T-helper 1 cell (primary cell): ENCODE measurements at places on chromosomes 5 and 9.

- no peak for DNase-seq
These were observed 76.6 kb downstream of the CD180 start for GRCh38 chr5:67120032-67120431.

GRCh38 chr5:18195910-18196309, 561.6 kb downstream of the TAF11L14 start:
- no peak for DNase-seq

DNA sequence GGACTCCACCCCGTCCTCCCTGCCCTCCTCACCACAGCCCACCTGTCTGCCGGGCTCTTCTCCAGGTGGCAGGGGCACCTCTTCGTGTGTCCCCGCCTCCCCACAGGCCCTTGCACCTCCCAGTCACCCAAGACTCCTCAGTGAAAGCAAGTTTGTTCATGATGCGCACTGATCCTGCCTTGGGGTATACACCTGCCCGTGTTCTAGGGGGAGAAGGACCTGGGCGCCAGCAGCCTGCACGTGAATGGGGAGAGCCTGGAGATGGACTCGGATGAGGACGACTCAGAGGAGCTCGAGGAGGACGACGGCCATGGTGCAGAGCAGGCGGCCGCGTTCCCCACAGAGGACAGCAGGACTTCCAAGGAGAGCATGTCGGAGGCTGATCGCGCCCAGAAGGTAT, 124.9 kb downstream of the EHMT1 start:
- no peak for DNase-seq

- DNase-seq = no peak
These were observed 148.0 kb downstream of the RORB start for GRCh38 chr9:74645007-74645639.

DNA sequence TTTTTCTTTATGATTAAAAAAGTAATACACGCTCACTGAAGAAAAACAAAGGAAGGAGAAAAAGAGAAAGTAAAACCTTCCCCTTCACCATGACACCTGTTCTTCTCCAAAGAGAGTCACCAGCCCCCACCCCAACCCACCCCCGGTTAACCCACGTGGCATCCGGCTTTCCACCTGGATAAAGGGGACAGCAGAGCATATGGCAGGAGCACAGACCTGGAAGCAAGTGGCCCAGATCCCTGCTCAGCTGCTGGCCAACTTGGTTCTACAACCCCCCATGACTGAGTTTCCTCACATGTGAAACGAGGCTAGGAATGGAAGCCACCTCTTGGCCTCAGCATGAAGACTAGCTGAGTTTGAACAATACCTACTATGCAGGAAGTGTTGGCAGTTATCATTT, 5.1 kb downstream of the CCDC180 start:
- no peak for DNase-seq

DNA sequence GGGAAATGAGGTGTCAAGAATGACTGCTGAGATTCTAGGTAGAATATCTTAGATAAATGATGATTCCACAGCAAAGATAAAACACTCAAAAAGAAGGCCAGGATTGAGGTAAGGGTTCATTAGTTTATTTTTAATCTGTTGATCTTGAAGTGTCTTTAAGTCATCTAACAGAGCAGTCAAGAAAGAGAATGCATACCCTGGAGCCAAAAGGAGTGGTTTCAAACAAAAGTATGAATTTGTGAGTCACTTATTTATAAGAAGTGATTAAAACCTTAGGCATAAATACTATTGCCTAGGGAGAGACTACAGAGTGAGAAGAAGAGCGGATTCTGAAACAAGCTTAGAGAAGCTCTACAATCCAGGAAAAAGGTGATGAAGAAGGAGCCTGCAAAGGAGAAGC, 541.0 kb downstream of the DTWD2 start:
- no peak for DNase-seq

GRCh38 chr5:171433982-171434676, 14.7 kb downstream of the FGF18 start:
- DNase-seq = no peak

GRCh38 chr5:1110307-1111240, 1.3 kb downstream of the SLC12A7 start:
- DNase-seq = no peak

DNA sequence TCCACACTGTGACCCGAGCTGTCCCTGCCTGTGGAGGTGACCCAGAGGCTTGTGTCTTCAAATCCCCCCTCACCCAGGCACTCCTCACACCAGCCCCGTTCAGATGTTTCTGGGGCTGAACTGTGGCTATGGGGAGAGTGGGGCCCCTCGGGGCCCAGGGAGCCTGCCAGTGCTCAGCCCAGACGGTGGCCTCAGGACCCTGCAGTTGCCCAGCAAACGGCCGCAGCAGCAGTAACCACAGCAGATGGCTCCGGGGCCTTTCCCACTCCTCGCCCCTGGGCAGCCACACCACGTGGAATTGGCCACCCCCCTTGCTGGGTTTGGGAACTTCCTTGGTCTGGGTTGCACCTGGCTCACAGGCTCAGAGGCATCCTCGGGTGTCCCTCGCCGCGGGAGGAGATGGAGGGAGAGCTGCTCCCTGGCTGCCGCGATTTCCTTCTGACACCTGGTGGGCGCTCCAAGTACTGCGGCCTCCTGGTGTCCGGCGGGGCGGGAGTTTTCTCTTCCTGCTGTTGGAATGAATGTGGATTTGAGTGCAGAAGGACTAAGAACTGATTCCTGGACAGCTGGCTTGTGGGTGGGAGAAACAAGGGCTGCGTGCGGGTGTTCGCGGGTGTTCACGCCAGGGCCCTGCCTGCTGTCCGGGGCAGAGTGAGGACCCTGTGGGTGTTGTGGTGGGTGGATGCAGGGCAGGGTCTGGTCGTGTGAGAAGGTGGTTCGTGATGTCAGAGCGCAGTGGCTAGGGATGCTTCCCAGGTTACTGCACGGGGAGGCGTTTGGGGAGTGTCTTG, 97.5 kb downstream of the COL5A1 start:
- no peak for DNase-seq

GRCh38 chr5:59423021-59423420, 470.5 kb downstream of the PDE4D start:
- no peak for DNase-seq

DNA sequence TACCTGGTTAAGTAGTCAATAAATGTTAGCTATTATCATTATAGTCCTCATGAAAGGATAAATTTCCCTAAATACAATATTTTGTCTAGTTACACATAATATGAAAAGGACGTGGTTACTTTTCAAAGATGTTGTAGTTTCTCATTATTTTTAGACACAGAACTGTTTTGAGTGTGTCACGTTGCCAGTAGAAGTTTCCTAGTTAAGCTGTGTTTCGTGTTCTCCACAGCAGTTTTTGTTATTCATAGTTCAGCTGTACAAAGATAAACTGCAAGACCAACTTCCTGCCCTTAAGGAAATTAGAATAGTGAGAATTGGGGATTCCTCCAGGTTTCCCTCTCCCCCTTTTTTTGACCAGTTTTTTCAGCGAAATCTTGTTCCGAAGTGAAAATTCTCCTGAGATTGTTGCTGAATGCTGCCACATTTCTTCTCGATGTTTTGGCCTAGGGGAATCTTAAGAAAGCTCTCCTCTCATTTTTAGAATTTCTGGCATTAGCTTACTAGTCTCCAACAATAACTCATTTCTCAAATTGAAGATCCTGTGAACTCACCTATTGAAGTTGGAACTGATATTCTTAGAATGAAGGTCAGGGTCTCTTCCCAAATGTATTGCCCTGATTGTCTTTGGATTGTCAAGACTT, 176.1 kb downstream of the PAM start:
- no peak for DNase-seq

GRCh38 chr5:160230686-160231527, 1.6 kb downstream of the FABP6 start:
- DNase-seq = no peak

- DNase-seq = no peak
These were observed 744 bp downstream of the GMCL2 start for GRCh38 chr5:178186427-178186826.

- no peak for DNase-seq
These were observed 18.5 kb upstream of the FAM120A start for GRCh38 chr9:93432964-93433363.

DNA sequence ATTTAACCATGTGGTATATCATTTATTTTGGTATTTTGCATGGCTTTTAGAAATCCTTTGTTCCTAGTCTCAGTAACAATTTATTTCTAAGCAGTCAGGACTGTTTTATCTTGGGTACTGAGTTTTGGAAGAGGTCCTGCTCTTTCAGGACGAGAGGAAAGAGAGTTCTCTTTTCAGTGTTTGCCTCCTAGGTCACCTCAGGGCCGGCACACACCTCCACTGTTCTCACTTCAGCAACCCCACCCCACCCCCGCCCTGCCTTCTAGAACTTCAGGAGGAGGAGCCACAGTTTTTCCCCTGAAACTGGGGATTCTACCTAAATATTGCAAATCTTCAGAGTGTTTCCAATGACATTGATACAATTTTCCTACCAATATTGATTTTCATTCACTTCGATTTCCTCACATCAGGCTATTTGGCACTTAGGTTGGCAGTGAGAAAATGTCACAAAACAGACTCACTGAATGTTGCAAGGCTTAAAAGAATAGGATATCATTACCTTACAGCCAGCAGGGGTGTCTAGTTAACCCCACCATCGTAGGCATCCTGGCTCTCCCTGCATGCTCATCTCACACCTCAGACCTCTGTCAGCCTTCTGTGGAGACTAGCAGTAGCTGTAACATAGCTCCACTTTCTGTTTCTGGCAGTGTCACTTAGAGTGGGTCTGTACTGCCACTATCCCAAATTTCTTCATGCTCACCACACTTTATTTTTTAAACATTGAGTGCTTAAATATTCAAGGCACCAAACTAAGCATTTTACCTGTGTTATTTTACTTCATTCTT, 5.4 kb downstream of the IGIP start:
- no peak for DNase-seq

GRCh38 chr5:132690156-132690555, 16.4 kb downstream of the IL4 start:
- DNase-seq = no peak

DNA sequence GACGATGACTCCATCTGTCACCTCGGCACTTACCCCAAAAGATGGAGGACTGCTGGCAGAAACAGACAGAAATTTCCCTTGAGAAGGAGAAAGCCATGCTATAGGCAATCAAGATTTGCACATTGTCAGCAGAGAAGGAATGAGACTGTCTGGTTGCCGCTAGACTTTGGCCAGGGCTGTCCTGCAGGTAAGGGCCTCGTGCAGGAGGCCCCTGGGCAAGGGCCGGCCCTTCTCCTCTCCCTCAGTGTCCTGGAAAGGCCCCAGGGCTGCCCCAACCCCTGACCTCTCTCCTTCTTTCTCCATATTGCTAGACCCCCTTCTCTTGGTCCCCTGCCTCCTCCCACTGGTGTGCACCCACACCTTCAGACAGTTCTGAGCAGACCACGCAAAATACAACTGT, 14.6 kb upstream of the KCNIP1 start:
- no peak for DNase-seq

GRCh38 chr5:93226202-93226735, 354.8 kb downstream of the NR2F1-AS1 start:
- DNase-seq = no peak

- DNase-seq = no peak
These were observed 19.9 kb upstream of the TMEM250 start for GRCh38 chr9:136138566-136138965.

- DNase-seq = no peak
These were observed 40.1 kb downstream of the SMARCA2 start for GRCh38 chr9:2055203-2055658.

GRCh38 chr9:26524267-26524666, 368.3 kb downstream of the CAAP1 start:
- DNase-seq = no peak

DNA sequence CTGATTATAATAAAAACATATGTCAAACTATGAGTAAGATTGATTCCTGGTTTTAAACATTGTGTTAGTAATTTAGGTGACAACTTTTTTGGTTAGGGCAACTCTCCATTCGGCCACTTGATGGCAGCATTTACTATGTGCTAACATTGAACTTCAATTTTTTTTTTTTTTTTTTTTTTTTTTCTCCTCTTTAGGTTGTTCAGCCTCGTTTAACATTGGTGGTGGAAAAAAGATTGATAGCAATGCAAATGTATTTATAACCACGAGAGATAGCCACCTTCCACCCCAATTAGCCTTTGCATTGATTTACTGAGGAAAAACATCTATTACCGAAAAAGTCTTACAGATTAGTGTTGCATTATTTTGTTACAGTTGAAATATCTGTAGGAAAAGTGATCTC, 159.1 kb downstream of the CSNK1G3 start:
- no peak for DNase-seq

DNA sequence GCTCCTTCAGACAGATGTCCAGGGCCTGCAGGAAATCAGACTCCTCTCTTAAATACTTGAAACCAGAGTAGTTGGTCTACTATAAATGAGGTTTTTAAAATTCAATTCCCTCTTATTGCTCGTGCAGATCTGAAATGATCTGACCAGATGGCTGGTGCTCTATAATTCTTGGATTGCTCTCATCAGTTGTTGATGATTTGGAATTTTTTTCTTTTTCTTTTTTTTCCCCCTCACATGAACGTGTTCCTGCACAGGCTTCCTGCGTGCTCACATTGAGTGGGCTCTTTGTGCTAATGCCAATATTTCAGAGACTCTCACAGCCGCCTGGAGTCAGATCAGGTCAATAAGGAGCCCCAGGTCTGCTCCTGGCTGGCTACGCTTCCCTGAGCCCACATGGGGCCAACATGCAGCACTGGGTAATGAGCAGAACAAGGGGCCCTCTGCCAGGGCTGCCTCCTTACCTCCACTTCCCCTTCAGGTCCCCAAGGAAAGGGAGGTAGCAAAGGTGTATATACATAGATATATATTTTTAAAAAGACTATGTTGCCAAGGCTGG, 82.0 kb downstream of the SIL1 start:
- no peak for DNase-seq

- DNase-seq = no peak
These were observed 323.6 kb upstream of the PRR16 start for GRCh38 chr5:120140501-120140900.

DNA sequence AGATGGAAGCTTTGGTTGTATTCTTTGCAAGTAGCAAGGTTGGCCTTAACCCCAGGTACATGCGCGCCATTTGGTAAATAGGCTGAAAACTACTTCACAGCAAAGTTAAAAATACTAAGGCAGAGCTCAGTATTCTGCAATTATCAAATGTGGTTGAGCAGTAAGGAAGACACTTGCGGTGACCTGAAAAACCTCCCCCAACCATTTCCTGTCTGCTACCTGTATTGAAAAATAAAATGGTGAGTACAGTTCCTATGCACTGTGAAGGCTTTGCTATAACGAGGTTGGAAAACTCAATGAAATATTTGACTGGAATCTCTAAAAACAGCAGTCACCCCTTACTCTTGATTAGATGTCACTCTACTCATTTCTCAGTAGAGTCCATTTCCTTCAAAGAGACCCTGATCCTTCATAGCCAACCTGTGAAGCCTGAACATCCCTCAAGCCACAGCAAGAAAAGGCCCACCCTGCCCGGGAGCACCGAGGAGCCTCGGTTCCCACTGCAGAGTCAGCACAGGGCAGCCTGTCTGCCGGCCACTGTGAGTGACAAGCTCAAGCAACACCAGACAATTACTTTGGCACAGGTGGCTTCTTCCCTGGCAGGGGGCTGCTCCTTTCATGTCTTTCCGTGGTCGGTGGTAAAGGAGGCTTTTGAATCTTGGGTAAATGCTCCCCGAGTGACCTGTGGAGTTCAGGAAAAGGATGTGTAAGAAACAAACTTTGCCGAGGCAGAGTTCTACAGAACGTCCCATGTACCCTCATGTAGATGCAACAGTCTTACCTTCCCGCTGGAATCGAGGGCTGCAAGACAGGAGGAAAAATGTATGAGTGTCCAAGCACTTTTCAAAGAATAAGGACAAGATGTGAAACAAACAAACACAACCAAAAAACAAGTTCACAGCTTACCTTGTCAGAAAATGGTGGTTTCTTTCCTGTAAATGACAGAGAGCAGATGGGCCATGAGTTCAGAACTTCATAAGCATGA, 29.6 kb downstream of the C5orf58 start:
- DNase-seq = no peak
